NCI-H2081 treated with DMSO at 0.1 percent for 48 hours (cell line): ENCODE measurements at places on chromosomes 7 and 10.

GRCh38 chr10:129875993-129876726, 87.9 kb downstream of the EBF3 start:
- no peak for DNase-seq

GRCh38 chr7:141640239-141640840, 61.6 kb downstream of the DENND11 start:
- DNase-seq, result no peak

GRCh38 chr7:2211259-2211880, 21.4 kb downstream of the MAD1L1 start:
- no peak for DNase-seq

DNA sequence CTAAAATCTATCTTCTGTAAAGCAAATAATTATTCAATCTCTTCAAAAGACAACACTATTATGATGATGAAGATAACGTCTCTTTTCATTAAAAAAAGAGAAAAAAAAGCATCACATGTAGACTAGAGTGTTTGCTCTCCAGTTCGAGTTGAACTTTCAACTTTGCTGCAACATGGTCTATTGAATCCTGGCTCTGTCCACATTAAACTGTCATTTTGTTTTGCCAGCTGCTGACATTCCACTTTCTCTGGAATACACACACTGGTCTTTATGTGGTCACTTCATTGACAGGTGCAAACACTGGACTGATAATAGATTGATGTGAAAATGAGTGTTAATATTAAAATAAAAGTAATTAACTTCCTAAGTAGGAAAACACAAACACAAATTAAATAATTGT, 61.7 kb downstream of the PTF1A start:
- DNase-seq, result no peak

GRCh38 chr7:87934699-87935383, 790 bp downstream of the ADAM22 start:
- DNase-seq, result no peak

DNA sequence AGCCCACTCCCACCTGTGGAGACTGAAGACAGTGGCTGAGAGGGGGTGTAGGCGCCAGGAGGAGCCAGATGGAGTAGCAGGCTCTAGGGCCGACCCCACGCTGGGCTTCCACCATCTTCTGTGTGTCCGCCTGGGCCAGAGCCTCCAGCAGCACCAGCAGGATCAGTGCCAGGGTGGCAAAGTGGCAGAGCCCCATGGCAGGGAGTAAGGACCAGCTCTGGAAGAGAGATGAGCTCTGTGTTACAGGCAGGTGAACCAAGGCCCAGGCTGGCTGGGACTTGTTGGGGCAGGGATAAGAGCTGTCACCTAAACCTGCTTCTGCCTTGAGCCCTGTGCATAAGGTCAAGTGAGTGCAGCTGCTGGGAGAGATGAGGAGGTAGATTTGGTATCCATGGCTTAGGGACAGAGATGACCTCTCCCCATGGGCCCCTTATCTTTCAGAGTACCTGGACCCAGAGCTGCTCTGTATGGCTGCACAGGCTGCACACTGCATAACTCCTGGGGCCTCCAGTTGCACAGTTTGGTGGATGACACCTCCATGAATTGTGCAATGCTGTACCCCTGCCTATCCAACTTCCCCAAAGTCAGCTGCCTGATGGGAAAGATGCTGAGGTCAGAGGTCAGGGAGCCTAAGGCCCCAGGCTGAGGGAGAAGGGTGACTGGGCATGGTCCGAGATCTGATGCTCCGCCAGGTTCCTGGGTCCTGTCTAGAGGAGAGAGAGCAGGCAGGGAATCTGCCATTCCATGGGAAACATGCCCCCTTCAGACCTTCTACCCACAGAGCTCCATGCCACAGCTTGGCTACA, 7.4 kb upstream of the SAMD8 start:
- no peak for DNase-seq

- DNase-seq, result no peak
These were observed 15.2 kb upstream of the C10orf53 start for GRCh38 chr10:49664006-49664841.

GRCh38 chr10:52216852-52217251, 97.2 kb upstream of the DKK1 start:
- peak; percentile 11 for DNase-seq

DNA sequence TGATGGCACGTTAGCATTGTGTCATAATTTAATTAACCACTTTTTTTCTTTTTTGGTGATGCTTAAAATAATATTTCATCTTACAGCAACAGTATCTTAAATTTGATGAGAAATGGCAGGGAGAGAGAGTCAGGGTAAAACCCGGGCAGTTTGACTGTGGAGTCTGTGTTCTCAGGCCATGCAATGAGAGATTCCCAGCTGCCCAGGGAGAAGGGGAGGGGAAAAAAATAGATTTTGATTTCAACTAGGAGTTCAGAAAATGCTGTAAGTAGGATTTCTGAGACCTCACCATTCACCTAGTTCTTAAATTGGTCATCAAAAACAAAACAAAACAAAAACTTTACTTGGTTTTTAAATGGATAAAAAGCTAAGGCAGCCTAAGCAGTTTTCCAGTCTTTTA, 37.4 kb upstream of the XPNPEP1 start:
- no peak for DNase-seq

- no peak for DNase-seq
These were observed 97.1 kb upstream of the TMEM168 start for GRCh38 chr7:112887337-112887736.

DNA sequence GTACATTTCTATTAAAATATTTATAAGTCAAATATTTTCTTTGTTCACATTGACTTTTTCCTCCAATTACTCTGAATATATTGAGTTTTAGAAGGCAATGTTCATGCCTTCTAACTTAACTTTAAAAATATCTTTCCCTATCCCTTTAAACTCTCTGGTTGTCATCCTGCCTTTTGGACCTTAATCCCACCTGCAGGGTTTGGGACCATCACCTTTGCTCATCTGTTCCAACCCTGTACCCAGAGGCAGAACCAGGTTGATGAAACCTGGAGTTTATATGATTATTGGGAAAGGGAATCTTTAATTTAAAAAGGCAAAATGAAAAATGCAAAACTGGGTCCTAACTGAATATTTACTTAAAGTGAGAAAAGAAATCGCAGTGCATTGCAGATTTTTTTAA, 24.8 kb downstream of the NEUROD6 start:
- no peak for DNase-seq

DNA sequence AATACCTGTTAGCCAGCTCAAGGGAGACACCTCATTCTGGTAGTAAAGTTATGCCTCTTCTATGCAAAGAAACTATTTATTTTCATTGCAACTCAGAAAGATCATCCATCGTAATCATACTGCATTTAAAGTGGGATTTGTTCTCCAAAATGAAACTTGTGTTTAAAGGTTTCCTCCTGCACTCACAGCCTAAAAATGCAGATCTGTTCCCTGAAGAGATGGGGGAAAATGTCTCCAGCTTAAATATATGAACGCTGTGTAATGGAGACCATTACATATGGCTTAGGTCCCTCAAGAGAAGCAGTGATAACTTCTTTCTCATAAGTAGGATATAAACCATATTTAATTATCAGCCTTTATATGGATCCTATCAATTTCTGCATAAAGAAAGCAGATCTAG, 665.1 kb downstream of the KCNMA1 start:
- no peak for DNase-seq

DNA sequence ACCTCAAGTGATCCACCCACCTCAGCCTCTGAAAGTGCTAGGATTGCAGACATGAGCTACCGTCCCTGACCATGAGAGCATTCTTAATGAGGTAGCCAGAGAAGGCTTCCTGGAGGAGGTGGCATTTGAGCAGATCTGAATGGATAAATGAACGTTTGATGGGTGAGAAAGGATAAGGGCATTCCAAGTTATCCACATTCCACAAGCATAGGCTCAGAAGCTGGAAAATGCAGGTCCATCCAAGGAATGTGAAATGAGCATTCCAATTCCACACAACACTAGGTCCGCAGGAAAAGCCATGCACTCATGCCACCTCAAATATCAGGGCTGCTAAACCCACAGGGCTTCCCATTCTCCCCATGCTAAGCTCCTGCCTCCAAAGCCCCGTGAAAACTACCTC, 17.0 kb downstream of the TMEM130 start:
- DNase-seq, result no peak

GRCh38 chr10:118768041-118768919, 13.5 kb upstream of the CACUL1 start:
- DNase-seq, result no peak

GRCh38 chr10:3336673-3337293, 164.2 kb upstream of the PITRM1 start:
- DNase-seq, result no peak

- DNase-seq, result no peak
These were observed 65.5 kb downstream of the CPVL start for GRCh38 chr7:29080803-29081202.

DNA sequence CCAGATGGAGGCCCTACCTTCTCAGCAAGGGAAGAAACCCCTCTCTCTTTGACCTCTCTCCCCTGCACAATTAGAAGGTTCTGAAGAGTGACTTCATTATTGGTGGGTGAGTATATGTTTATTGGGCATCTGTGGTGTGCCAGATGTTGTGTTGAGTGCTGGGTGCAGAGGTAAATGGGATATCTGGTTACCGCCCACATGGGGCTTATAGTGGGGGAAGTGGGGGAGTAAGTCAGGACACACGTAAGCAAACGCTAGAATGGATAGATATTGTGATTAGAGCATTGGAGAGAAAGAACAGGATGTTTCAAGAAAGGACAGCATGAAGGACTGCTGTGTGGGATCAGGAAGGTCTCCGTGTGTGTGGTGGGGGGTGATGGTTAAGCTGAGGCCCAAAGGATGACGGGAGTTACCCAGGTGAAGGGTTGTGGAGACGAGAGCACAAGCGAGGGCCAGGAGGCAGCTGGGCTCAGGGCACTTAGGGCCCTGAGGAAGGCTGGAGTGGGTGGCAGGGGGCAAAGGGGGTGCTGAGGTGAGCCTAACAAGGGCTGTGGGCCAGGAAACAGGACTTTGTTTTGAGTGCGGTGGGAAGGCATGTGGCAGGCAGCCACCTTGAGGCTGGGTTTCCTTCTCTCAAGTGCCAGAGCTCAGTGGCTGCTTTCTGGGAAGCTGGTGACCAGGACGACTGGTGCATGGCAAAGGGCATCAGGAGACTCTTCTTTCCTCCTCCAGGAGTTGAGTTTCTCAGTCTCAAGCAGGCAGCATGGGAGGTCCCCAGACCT, 299.9 kb downstream of the RPS24 start:
- DNase-seq, result no peak

- no peak for DNase-seq
These were observed 34.7 kb downstream of the WAPL start for GRCh38 chr10:86486856-86487255.

GRCh38 chr10:93670372-93670771, 32.0 kb downstream of the FRA10AC1 start:
- no peak for DNase-seq

- no peak for DNase-seq
These were observed 183.0 kb downstream of the THSD7A start for GRCh38 chr7:11648980-11649379.

GRCh38 chr7:103622274-103622673, 176.3 kb upstream of the SLC26A5 start:
- DNase-seq, result no peak

- no peak for DNase-seq
These were observed 34.0 kb downstream of the LEP start for GRCh38 chr7:128274884-128275603.

DNA sequence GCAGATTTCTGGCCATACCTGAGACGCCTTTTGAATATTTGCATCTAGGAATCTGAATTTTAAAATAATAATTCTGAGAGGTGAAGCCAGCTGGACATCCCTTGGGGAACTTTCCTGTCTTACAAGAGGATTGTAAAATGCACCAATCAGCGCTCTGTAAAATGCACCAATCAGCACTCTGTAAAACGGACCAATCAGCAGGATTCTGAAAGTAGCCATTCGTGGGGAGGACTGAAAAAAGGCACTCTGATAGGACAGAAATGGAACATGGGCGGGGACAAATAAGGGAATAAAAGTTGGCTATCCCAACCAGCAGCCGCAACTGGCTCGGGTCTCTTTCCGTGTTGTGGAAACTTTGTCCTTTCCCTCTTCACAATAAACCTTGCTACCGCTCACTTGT, 9.9 kb downstream of the PPIF start:
- no peak for DNase-seq

GRCh38 chr10:22630234-22631174, 83.9 kb downstream of the PIP4K2A start:
- no peak for DNase-seq

DNA sequence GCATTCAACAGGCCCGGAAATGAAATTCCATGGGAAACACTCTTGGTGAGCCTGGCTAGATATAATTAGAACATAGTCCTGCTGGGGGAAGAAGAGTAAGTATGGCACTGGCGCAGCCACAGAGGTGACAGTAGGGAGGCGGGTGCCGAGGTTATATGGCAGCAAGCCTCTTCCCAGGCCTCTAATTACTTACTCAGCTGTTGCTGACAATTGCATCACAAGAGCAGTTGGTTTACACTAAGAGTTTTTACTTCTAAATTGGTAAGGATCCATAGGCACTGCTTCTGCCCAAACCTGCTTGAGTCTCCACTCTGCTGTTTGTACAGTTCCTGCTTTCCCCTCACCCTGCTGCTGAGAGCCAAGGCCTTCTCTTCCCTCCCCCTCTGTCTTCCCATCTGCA, 93.3 kb upstream of the DUSP5 start:
- DNase-seq, result no peak

- DNase-seq, result no peak
These were observed 5.4 kb downstream of the FAM171A1 start for GRCh38 chr10:15365692-15366091.

DNA sequence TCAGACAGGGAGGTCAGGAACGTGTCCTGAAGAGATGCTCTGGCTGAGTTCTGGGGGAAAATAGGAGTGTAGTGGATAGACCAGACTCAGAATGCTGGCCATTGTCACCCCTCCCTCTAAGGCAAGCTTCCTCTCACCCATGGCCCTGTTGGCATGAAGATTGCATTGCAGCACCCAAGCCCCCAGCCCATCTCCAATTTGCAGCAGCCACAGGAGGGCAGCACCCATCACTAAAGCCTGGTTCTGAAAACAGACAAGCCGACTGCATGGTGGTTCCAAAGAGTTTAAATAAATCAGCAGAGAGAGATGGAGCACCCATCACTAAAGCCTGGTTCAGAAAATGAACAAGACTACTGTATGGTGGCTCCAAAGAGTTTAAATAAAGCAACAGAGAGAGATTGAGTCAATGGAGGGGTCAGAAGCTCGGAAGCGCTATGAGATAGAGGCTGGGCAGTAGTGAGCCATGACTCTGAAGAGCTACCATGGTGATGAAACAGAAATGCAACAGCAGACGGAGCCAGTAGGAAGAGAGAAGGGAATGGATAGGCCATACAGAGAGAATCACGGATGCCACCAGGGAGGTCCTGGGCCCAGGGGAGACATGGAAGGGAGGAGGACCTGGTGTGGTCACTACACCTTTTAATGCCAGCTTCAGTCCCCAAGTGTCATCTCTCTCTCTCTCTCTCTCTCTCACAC, 237.9 kb upstream of the MYO3A start:
- DNase-seq, result no peak

GRCh38 chr7:94665426-94665825, 9.5 kb upstream of the SGCE start:
- DNase-seq, result no peak

DNA sequence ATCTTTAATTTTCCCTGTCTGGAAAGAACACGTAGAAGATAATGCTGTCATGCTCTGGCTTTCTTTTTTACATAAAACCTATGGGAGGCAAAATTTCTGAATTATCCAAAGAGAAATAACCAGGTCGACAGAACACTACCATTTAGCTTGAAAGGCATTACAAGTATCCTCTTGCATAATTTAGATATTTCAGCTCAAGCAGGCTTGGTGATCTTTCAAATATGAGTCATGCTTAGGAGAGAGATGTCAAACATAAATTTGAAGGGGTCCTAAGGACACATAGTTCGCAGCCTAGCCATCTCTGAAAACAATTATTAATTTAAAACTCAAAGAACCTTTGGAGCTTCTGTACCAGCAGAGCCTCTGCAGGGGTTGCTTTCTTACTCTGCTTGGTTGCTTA, 100.9 kb downstream of the FAS start:
- no peak for DNase-seq
